ENCODE measurements at places on chromosomes 16 and 17.
A peak's percentile ranks its signal among the peaks of the same experiment; 100 is the strongest.

- no peak for DNase-seq
These were observed 87.8 kb downstream of the SPAG9 start for GRCh38 chr17:51032850-51033249.

GRCh38 chr17:72829883-72830282 is 262.6 kb downstream of the SLC39A11 start:
- DNase-seq: no peak

- no peak for DNase-seq
These were observed 93.0 kb downstream of the RAP1GAP2 start for GRCh38 chr17:2889256-2889655.

- no peak for DNase-seq
These were observed 105.6 kb upstream of the CHMP6 start for GRCh38 chr17:80885947-80886582.

- no peak for DNase-seq
These were observed 17.3 kb upstream of the CNEP1R1 start for GRCh38 chr16:50007744-50008143.

DNA sequence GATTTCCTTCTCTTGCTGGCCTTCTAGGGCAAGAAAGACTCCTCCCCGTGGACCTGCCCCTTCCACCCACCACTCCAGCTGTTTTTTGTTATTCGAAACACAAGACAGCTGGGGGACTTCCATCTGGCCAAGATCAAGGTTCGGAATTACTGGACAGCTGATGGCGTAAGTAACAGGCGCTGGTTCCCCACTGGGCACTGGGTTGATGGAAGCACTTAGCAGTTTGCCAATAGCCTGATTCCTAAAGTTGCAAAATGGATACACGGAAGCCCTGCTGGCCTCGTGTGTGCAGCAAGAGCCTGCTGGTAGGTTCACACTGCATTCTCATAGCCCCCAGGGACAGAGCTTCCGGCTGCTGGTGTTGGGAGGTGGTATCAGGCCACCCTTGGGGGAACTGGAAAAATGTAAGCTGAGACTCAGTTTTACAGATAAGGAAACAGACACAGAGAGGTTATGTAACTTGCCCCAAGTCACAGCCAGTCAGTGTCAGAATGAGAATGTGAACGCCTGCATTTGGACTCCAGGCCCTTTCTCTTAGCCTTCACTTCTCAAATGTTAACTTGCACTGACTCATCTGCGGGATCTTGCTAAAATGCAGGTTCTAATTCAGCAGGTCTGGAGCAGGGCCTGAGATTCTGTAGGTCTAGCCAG is 171.7 kb downstream of the KATNIP start:
- no peak for DNase-seq

- peak; percentile 5 for DNase-seq
These were observed 39.2 kb downstream of the ADCY7 start for GRCh38 chr16:50305441-50306061.

DNA sequence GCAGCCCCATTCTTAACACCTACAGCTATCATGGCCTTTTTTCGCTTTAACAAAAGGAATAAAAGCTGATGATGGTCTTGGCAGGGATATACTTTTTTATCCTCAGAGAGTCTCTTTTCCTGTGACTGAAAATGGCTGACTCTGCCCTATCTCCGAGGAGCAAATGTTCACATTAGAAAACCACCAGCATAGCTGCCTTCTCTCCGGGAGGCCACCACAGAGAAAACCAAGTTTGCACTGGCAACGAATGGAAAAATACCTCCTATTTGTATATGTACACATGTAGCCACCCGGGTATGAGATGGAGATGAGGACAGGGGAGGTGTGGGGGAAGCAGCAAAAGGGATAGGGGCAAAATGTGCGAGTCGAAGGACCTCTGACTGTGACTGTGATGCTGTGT is 88.2 kb downstream of the STX8 start:
- DNase-seq: no peak

All from activated CD4-positive, alpha-beta T cell treated with anti-CD3 and anti-CD28 coated beads for 36 hours (primary cell).